ENCODE measurements at places on chromosomes 1 and 21. TPM values are rescaled to one million over a fixed set of nuclear protein-coding genes. Genes with fewer than 3 reads are reported as not detected.

The SAMD13 gene
- 1.3 TPM for total RNA-seq

GRCh38 chr1:14843525-14843924 lies 245.0 kb downstream of the KAZN start:
- no peak for DNase-seq

- DNase-seq: no peak
Observed at GRCh38 chr1:205584732-205585131, 47.1 kb downstream of the ELK4 start.

GRCh38 chr1:90190523-90190922 lies 195.6 kb downstream of the ZNF326 start:
- no peak for DNase-seq

GRCh38 chr1:15071936-15072335 lies 81.6 kb upstream of the TMEM51 start:
- DNase-seq: no peak

DNA sequence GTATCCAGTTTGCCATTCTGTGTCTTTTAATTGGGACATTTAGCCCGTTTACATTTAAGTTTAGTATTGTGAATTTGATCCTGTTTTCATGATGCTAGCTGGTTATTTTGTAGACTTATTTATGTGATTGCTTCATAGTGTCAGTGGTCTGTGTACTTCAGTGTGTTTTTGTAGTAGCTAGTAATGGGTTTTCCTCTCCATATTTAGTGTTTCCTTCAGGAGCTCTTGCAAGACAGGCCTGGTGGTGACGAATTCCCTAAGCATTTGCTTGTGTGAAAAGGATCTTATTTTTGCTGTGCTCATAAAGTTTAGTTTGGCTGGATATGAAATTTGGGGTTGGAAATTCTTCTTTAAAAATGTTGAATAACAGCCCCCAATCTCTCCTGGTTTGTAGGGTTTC lies 69.2 kb upstream of the PDC start:
- no peak for DNase-seq

The FCRL1 gene
- 0.38 TPM for total RNA-seq

DNA sequence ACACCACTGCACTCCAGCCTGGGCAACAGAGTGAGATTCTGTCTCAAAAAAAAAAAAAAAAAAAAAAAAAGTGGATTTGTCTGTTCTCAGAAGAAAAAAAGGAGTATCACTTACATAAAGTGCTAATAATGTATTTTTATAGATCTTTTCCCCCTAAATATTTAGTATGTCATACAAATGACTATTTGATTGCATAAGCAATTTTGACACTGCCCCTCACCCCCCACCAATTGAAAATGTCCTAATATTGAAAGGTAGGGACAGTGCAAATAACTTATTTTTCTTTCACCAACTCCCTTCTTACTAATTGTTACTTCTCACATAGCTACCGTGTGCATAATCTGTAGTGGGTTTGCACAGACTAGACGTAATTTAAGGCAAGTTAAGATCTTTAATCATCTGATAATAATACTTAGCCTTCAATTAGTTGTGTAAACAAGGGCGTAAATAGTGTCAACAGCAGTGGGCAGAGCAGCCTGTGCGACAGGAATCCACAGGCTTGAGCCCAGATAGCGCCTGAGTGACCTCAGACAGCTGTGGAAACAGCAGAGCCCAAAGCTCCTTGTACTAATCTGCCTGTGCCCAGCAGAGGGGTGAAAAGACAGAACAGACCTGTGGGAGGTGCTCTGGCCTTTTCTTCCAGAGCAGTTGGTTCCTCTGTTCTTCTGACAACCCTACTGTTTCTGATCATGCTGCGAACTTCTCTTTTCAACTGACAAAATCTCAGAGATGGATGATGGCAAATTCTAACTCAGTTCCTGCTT lies 4.5 kb upstream of the IER5 start:
- DNase-seq: no peak

GRCh38 chr1:248811514-248812490 lies 13.9 kb downstream of the SH3BP5L start:
- no peak for DNase-seq

The ENAH gene
- 60.7 TPM for total RNA-seq

The ANKRD35 gene
- total RNA-seq: 9.5 TPM

The OVAAL gene
- not detected for total RNA-seq

The MROH9 gene
- total RNA-seq: not detected

The CA6 gene
- not detected for total RNA-seq

DNA sequence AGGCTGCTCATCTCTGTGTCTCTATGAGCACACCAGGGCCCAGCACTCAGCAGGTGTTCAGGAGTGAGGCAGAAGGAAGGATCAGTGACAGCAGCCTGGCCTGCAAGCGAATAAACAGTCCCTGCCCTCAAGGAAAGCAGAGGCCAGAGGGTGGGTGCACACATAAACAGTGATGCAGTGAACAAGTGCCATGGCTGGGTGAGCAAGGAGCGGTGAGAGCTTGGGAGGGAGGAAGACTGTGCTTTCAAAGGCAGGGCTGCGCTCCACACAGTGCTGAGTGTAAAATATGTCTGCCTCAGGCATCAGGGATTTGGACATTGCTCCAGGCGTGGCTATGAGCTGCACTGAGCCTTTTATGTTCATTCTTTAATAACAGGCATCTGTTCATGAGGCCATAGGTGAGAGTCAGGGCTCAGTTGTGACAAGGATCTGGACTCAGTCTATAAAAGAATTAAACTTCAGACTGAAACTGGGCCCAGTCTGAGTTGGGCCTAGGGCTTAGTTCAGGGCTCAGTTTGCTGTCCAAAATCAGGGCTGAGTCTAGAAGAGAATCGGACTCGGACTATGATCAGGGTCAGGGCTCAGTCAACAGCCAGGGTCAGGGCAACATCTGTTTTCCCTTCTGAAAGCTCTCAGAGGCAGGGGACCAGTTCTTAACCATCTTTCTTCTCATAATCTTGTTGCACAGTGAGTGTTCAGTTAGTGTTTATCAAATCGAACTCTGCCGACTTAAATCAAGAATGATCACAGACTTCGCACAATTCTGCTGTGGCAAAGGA lies 213.7 kb downstream of the FOXD2 start:
- DNase-seq: no peak

DNA sequence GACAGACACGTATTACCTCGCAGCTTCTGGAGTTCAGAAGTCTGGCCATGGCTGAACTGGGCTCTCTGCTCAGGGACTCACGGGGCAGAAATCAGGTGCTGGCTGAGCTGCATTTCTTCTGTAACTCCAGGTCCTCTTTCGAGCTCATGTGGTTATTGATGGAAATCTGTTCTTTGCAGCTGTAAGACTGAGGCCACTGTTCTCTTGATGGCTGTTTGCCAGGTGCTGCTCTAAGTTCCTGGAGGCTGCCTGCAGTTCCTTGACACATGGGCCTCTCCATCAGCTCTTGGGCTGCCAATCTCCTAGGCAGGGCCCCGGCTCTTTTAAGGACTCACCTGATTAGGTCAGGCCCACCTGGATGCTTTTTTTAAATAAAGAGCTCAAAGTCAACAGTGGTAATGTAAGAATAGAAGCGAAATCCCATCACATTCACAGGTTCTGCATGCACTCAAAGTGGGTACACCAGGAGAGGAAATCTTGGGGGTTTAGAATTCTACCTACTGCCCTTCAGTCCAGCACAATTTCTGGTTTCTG lies 139.1 kb downstream of the KAZN start:
- DNase-seq: no peak

DNA sequence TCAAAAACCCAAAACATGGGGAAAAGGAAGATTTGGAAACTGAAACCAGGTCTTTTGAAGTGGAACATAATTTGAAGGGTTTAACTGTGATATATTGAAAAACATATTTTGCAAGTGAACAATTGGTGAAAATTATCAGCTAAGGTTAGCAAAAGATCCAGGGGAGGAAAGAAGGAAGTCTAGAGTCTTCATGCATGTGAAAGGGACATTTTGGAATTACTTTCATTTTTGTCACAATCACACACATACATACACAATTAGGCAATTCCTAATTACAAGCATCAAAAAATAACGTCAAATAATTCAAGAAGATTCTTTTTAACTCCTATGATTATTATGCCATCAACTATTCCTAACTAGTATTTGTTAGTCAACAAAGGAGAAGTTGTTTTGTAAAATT lies 64.7 kb upstream of the NFIA start:
- no peak for DNase-seq

The GPX7 gene
- total RNA-seq: 23.0 TPM

GRCh38 chr1:241654019-241654418 lies 1.9 kb downstream of the WDR64 start:
- DNase-seq: no peak

DNA sequence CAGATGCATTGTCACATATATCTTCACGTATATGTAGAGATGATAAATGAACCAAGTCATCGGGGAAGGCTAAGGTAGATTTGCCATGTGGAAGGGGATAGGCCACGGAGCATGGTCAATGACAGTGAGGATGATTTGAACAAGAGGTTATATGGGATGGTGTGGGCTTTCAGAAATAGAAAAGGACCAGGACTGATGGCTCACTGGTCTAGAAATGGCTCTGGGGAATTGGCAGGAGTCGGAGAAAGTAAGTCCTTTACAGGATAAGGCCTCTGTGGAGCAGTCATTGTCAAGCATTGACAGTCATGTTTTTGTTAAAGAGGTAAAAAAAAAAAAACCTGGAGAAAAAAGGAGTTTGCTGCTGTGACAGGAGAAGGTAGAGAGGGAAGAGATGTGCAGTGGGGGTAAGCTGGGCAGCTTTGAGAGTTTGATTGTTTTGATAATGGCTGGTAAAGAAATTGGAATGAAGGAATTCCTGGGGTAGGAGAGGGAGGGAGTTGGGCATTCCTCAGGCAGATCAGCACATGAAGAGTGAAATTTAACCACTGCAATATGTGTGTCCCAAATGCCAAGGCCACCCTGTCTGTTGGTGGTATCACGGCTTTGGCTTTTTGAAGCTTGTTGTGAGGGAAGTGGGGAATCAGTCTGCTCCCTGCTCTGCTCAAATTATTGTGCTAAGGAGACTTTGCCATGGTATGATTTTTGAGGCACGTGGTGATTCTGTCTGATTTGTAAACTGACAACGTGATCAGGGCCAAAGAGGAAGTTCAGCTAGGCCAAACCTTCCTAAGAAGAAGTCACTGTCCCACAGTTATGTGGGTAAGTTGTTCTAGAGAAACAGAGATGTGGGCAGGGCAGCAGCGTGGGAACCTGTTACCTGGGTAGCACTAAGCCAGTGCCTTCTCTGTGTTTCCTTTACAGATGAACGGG lies 26.0 kb downstream of the MACF1 start:
- no peak for DNase-seq

The MTX1 gene
- 38.3 TPM for total RNA-seq

- no peak for DNase-seq
Observed at GRCh38 chr1:192620071-192620635, 15.8 kb upstream of the RGS13 start.

DNA sequence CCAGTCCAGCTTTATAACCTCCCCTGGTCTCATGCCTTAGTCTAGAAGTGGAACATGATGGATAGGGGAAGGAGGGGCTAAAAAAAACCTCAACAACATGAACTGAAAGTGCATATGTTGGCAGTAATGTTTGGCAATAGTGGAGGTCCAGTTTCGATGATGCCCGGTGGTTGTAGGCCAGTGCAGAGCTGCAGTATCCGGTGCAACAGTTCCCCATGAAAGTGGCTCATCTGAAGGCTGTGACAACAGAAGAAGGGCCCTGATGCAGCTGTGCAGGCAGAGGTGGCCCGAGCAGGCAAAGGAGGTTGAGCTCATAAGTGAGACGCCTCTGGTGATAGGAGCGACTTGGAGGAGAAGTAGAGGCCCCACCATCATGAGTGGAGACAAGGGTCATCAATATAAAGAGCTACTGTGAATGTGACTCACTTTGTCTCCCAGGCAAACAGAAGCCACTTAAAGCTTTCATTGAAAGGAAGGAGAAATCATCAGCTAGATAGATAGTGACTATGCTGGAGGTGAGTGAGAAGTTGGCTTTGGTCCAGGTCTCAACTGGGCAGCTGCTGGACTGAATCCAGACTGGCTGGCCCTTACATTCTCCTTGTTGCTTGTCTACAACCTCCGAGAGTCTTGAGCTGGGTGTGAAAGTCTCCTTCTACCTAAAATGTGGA lies 10.2 kb upstream of the CREG1 start:
- DNase-seq: no peak

- no peak for DNase-seq
Observed at GRCh38 chr21:41953249-41953830, 478 bp downstream of the C2CD2 start.

- DNase-seq: no peak
Observed at GRCh38 chr1:88648706-88649105, 35.4 kb upstream of the PKN2 start.

DNA sequence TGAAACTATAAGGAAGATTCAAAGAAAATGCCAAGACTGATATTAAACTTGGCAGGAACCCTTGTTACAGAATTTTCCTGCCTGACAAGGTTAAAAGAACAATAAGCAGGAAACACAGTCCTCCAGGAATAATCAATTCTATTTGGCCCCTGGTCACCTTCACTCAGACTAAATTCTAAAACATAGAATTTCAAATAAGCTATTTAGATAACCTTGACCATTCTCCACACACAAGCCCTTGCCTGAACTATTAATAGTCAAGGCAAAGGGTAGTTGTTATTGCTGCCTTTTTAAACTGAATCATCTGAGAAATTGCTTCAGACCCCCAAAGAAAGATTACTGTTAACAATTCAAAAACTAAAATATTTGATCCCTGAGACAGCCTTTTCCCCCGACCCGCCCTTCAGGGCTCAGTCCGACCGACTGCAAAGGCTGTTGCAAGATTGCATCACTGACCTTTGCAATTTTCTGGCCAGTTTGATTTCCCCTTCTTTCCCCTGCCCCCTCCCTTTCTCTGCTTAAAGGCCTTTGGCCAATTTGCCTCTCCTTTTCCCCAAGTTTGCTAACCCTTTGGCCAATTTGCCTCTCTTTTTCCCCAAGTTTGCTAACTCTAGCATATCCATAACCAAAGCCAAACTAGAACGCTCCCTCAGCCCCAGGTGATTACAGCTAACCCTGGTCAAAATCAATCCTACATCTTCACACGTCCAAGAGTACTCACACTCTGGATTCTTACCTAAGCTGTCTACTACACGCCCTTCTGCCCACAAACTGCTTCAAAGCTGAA lies 1.4 kb upstream of the G0S2 start:
- DNase-seq: no peak

The PAPPA2 gene
- 0.63 TPM for total RNA-seq

The BCL2L15 gene
- total RNA-seq: 0.63 TPM

The ST6GALNAC5 gene
- total RNA-seq: 3.2 TPM

GRCh38 chr1:99266726-99267125 lies 2.4 kb downstream of the PLPPR4 start:
- DNase-seq: no peak

DNA sequence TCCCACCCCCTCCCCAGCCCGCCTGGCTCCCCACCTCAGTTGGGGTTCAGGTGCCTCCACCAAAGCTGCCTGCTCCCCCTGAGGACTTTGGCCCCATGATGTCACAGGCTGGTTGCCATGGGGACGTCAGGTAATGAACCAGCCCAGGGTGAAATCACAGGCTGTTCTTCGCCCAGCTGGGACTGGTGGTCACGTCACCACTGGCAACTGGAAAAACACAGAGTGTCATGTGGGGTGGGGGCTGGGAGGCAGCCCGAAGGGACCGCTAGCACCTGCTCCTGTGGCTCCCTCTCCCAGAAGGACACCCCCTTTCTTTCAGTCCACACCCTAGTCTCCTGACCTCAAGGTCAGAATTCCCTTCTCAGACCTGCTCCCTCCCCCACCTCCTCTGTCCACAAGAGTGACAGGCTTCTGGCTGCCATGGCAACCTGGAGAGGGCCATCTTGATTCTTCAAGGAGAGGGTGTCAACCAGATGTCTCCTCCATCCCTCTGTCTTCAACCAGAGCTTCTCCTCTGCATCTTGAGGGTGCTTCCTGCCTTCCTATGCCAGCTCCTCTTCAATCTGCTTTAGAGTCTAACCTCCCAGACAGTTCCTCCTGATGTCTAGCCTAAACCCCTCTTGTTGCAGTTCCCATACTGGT lies 6.2 kb downstream of the FAM131C start:
- DNase-seq: no peak

The KCNQ4 gene
- 0.28 TPM for total RNA-seq

Data from omental fat pad (tissue), 4 donors.